Kasumi-1 (cell line): ENCODE measurements at places on chromosomes 3 and 15.
A peak's percentile ranks its signal among the peaks of the same experiment; 100 is the strongest.

DNA sequence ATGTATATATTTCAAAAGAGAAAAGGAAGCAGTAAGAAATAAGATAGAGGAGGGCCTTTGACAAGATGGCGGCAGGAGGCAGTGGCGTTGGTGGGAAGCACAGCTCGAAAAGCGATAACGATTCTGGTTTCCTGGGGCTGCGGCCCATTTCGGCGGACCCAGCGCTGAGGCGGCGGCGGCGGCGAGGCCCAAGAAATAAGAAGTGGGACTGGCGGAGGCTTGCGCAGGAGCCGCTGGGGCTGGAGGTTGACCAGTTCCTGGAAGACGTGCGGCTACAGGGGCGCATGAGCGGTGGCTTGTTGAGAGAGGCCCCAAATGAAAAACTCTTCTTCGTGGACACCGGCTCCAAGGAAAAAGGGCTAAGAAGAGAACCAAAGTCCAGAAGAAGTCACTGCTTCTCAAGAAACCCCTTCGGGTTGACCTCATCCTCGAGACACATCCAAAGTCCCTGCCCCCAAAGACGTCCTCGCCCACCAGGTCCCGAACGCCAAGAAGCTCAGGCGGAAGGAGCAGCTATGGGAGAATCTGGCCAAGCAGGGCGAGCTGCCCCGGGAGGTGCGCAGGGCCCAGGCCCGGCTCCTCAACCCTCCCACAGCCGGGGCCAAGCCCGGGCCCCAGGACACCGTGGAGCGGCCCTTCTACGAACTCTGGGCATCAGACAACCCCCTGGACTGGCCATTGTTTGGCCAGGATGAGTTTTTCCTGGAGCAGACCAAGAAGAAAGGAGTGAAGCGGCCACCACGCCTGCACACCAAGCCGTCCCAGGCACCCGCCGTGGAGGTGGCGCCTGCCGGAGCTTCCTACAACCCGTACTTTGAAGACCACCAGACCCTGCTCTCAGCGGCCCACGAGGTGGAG lies 624.3 kb downstream of the MCTP2 start:
- no peak for DNase-seq

DNA sequence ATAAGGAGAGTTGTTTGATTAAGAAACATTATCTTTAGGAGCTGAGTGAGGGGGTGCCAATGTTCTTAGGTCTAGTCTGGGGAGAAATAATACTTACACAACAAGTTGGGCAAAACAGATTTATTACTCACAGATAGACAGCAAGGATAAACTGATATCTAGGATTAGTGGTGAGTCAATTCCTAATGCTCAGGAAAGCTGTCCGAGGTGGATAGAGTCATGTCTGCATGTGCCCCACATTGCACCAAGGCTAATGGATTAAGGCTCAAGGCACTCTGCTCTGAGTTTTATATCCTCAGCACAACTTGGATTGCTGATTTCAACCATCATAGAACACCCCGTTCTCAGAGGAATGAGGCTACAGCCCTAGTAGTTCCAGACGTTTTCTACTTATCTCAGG lies 1042.3 kb downstream of the OTOL1 start:
- DNase-seq, result no peak

- peak; percentile 75 for DNase-seq
Observed at GRCh38 chr3:129606636-129607390, at the start of gene PLXND1. Gene PLXND1 (minus strand): TSS chr3:129606676. CDS start chr3:129606639, 37 bp downstream.

GRCh38 chr3:194212845-194213331 lies 76.9 kb downstream of the HES1 start:
- DNase-seq, result no peak

DNA sequence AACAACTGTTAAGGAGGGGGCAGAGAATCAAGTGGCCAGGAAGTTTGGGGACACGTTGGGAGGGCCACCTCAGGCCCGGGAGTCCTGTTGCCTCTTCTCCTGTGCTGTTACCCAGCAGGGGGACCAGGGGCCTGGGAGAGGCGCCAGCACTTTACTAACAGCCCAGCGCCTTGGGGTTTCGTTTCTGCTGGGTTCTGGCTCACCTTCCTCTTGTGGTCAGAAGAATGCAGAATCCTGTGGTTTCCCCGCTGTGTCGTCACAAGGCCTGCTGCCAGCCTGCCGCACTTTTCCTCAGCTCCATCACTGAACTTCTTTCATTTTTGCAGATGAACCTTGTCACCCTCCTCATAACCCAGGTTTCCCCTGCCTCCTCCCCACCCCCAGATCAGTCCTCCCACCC lies 67.7 kb downstream of the SLC30A4 start:
- peak; percentile 14 for DNase-seq

DNA sequence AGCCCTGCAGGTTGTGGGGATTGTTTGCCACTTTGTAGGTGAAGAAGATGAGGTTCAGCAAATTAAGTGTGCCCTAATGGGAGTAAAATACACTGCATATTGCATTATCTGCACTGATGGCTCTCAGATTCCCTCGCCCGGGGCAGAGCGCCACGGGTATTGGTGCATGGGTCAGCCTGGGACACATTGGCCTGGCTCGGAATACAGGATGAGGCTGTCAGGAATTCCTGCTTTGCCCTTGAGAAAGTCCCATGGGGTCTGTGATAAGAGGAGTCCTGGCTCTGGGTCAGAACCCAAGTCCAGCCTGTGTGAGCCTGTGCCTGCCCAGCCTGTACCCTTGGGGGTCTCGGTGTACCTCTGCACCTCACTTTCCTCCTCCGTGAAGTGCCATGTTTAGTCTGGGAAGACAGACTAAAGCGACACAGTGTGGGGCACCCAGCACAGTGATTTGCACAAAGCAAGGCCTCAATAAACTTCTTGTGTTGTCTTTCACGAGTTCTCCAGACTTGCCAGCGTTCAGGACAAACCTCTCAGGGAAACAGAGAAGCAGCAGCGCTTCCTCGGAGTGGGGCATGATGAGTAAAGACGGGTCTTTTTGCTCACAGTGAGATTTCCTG lies 107.6 kb downstream of the LRRK1 start:
- DNase-seq, result no peak

GRCh38 chr3:28973609-28974008 lies 307.3 kb upstream of the RBMS3 start:
- no peak for DNase-seq

DNA sequence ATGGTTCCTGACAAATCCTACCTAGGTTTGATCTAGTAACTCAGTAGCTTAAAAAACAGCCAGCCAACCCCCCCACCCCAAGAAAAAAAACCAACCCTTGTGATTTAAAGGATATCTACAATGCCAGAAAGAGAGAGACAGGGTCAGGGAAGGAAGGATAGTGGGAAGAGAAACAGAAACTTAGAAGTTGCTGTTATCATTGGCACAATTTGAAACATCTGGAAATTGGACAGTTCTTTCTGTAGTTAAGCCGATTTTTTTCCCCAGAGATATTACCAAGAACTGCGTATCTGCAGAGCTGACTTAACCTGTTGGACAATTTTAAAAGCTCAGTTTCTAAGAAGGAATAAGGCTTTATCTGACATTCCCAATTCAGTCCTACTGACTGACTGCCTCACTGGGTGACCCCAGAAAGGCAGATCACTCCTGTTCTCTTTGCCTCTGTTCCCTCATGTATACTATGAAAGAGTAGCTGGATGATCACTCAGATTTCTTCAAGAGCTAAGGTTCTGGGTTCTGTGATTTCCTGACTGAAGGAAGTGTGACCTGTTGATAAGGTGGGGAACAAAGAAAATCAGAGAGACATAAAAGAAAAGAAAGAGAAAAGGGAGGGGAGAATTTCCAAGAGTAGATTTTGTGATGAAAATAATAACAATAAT lies 128.3 kb downstream of the MAP2K5 start:
- DNase-seq, result no peak

DNA sequence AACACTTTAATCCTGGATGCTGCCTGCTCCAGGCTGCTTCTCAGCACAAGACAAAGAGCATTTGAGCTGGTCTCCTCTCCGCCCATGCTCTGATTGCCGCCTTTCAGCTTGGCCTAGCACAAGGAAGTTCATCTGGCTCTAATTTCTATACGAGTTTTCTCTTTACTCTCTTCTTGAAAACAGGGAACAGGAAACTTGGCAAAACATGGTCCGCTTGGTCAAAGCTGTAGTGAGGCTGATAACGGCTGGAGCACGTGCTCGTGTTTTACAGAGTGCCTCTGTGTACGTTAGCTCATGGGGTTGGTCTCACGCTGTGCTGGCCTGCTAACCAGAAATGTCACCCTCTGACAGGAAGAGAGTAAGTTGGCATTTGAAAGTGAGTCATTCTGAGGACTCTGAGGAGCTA lies 19.2 kb downstream of the RARRES1 start:
- peak; percentile 47 for DNase-seq

- DNase-seq, result no peak
Observed at GRCh38 chr15:33310481-33311311, at the start of gene RYR3. Gene RYR3 (plus strand): TSS chr15:33310967. CDS start chr15:33311046, 79 bp downstream.

GRCh38 chr15:98315971-98316370 lies 332.4 kb upstream of the IGF1R start:
- DNase-seq, result no peak

DNA sequence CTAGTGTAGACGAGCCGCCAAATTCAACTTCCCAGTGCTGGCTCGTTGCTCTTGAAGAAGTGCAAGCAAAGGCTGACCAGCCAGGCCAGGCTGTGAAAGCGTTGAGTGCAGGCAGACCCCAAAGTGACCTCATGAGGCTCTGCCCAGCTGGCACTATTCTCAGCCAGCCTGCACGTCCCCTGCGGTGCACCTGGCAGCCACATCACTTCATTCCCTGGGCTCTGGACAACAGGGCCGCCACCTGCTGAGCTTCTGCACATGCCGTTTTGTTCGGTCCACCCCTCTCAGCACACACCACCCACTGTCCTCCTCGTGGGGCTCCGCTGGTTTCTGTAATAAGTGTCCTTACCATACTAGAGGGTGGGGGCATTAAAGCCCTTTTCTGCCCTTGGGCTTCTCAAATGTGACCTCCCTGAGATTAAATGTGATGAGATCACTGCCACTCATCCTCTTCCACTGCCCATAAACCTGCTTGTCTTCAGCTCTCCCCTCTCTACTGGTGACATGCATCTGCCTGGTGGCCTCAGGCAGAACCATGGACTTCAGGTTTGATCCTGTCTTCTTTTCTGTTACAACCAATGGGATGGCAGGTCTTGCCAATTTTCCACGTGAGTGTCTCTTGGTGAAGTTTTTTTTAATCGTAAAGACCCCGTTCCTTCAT lies 6.1 kb downstream of the RASGRF1 start:
- no peak for DNase-seq

DNA sequence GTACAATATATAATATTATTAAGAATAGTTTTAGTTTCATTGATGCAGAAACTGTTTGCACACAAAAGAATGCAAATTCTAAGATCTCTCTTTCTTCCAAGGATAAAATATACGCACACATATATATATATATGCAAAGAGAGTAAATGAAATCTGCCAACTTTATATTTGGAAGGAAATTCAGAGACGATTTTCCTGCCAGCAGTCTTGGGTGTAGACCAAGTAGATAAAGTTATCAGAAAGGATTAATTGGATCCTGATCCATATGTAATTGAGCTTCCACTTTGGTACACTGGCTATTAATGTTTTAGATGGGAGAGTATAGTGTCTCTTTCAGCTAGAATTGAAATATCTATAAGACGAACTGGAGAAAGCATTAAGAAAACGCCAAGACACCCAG lies 295.4 kb upstream of the IL12A start:
- no peak for DNase-seq

DNA sequence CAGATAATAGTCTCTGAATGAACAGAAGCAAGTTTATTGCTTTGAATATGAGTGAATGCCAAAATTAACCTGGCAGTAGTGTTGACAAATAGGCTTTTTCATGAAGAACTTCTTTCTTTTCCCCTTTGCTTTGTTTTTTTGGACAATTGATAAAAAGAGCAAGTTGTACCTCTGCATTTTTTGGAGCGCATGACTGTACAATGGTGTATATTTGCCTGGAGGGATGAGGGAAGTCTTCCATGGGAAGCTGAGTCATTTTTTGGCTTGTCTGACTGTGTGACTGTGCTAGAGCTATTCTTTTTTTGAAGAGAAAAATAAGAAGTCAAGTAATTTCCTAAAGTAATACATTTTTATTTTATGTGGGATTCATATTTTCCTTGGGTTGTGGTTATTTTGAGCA lies 186.9 kb downstream of the KLHL25 start:
- no peak for DNase-seq

- DNase-seq, result no peak
Observed at GRCh38 chr15:69217381-69217780, 56.9 kb downstream of the GLCE start.

DNA sequence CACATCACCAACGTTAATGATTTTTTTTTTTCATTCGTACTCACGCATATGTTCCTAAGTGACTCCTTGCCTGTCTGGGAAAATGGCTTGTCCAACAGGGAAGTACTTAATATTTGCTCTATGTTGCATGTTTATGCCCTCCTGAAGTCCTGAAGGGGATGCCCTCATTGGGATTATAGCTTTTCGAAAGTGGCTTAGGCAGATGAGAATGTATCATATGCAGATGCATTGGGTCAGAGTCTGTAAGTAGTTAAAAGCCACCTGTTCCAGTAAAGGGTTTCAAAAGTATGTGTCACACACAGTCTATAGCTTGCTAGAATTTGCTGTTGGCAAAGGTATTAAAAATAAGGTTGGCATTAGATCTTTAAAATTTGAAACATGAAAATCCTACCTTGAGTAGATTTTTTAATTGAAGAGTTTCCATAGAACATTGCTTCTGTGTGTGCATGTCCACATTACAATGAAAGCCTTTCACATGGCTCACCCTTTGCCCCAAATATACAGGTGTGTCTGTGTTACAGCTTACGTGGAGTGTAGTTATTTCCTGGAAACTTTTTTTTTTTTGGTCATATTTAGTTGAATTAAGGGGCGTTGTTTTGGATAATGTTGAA lies 2.1 kb downstream of the ABHD17C start:
- no peak for DNase-seq

GRCh38 chr3:157023226-157023625 lies 136.7 kb downstream of the CCNL1 start:
- DNase-seq, result no peak

DNA sequence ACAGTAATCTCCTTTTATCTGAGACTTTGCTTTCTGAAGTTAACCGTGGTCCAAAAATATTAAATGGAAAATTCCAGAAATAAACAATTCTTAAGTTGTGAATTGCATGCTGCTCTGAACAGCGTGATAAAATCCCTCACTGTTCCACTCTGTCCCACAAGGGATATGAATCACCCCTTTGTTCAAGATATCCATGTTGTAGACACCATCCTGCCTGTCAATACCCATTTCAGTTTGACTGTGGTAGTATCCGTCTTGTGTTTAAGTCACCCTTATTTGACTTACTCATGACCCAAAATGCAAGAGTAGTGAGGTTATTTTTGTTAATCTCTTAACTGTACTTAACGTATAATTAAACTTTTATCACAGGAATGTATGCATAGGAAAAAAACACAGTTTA lies 435.0 kb downstream of the SHQ1 start:
- DNase-seq, result no peak

DNA sequence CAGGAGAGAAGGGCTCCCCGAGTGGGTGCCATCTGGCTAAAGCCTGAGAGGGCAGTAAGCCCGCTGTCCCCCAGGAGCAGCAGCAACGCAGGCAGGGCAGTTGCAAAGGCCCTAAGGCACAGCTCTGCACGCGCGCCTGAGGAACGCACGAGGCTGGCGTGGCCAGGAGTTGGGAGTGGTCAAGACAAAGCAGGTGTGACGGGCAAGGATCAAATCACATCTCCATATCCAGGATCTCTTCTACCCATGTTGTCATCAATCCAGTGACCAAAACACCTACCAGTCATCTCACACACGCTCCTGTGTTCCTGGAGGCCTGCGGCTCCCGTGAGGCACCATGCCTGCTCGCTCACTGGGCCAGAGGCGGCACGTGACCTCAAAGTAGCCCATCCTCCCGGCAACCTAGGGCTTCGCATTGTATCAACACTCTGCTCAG lies 59.5 kb downstream of the ERC2 start:
- DNase-seq, result no peak
